ENCODE measurements at places on chromosomes 16 and 17. TPM values are rescaled to one million over a fixed set of nuclear protein-coding genes. Genes with fewer than 3 reads are reported as not detected.

Gene HSF4
- 7.2 TPM for total RNA-seq

Gene SDR42E1
- total RNA-seq: 0.65 TPM

GRCh38 chr16:89003831-89004208 is 26.8 kb upstream of the CBFA2T3 start:
- H3K27me3 ChIP-seq: peaks cover 8% of the 10 kb centered on the region
- H3K4me1 ChIP-seq: no peaks in the 10 kb centered on the region
- no peak overlapping the region for H3K4me3 ChIP-seq

- no peaks in the 10 kb centered on the region for H3K27me3 ChIP-seq
- no peaks in the 10 kb centered on the region for H3K36me3 ChIP-seq
- no peak overlapping the region for H3K4me3 ChIP-seq
- H3K27ac ChIP-seq: no peak overlapping the region
- no peak for DNase-seq
Observed at GRCh38 chr16:58940609-58941008, 206.5 kb upstream of the GOT2 start.

- H3K36me3 ChIP-seq: no peaks in the 10 kb centered on the region
- no peak for DNase-seq
- peak overlapping the region; percentile 12 for H3K4me3 ChIP-seq
- H3K4me1 ChIP-seq: no peaks in the 10 kb centered on the region
Observed at GRCh38 chr16:1089822-1090619, 6.0 kb downstream of the C1QTNF8 start.

Gene CACNA1H
- 47.5 TPM for total RNA-seq

DNA sequence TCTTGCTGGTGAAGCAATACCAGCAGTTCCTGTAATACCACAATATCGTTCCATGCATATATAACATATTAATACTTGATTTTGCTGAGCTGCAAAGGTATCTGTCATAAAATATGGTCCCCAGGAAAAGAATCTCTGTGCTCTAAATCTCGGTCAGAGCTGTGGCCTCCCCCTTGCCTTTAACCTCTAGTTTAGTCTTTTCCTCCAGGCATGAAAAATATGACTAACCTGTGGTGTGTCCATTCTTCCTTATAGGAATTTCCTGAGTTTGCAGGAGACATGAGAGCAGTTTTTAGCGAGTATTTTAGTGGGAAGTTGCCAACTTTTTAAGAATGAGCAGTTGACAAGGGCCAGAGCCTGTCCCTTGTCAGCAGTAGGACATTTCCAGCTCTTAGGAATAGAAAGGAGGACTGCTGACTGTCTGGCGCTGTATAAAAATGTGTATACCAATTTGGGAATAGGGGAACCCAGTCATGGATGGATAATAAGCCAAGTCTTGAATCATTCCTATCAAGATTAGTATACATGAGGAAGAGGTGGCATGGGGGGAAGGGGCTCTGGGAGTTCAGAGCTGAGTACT is 8.7 kb downstream of the ATXN1L start:
- peaks cover 42% of the 10 kb centered on the region for H3K36me3 ChIP-seq
- no peak for DNase-seq
- H3K27me3 ChIP-seq: no peaks in the 10 kb centered on the region
- H3K4me3 ChIP-seq: no peak overlapping the region
- peaks cover 6% of the 10 kb centered on the region for H3K4me1 ChIP-seq

- H3K4me3 ChIP-seq: no peak overlapping the region
- no peaks in the 10 kb centered on the region for H3K4me1 ChIP-seq
- no peak overlapping the region for H3K27ac ChIP-seq
- no peaks in the 10 kb centered on the region for H3K27me3 ChIP-seq
- peak; percentile 90 for DNase-seq
Observed at GRCh38 chr16:56332464-56333079, 92.8 kb downstream of the AMFR start.

Gene CNEP1R1
- 22.7 TPM for total RNA-seq

DNA sequence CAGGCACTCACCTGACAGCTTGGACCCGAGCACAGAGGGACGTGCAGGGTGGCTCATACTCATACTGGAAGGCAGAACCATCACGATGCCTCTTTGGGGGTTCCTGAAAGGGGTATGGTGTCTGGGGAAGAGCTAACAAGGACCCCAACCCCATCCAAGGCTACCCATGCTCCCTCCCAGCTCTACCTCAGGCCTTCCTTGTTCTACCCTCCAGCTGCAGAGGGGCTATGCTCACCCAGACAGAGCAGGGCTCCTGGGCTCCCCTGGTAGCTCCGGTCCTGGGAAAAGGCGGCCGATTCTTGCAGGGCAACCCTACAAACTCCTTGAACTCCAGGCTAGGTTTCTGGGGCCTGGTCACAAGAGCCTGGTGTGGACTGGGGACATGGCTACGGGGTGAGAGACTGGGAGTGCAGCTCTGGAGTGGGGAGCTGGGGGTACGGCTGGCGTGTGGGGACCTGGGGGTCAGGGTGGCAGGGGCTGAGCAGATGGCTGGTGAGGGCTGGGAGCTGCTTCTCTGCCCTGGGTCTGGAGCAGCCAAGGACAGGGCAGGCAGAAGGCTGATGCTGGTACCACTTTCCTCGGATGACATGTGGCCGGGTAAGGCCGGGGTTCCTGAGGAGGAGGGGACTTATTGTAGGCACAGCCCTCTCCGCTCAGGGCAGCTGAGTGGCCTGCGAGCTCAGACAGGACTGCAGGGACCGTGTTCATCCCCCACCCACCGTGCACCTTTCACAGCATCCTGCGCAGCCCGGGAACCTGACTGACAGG is 2.1 kb downstream of the ACD start:
- no peak for DNase-seq
- H3K27me3 ChIP-seq: peaks cover 14% of the 10 kb centered on the region
- H3K4me1 ChIP-seq: peaks cover 21% of the 10 kb centered on the region
- H3K36me3 ChIP-seq: no peaks in the 10 kb centered on the region

Gene CCL14
- 15.3 TPM for total RNA-seq

- H3K4me3 ChIP-seq: peak within 1 kb of the TSS; percentile 95
- H3K36me3 ChIP-seq: no peaks in the 10 kb centered on the region
- peak within 1 kb of the TSS; percentile 94 for H3K27ac ChIP-seq
- H3K4me1 ChIP-seq: peaks cover 31% of the 10 kb centered on the region
- DNase-seq: peak; percentile 95
- H3K27me3 ChIP-seq: no peaks in the 10 kb centered on the region
Observed at GRCh38 chr17:42566883-42567573, at the start of gene MLX. MLX (plus strand) TSS chr17:42567100; CDS start chr17:42567125, 25 bp downstream.

- H3K4me1 ChIP-seq: peaks cover 25% of the 10 kb centered on the region
- no peak overlapping the region for H3K4me3 ChIP-seq
- no peak for DNase-seq
- no peaks in the 10 kb centered on the region for H3K27me3 ChIP-seq
- H3K36me3 ChIP-seq: no peaks in the 10 kb centered on the region
Observed at GRCh38 chr16:46833460-46833800, 2.5 kb upstream of the C16orf87 start.

Gene VMO1
- total RNA-seq: 4.2 TPM

Gene CSH2
- total RNA-seq: not detected

Gene KRTAP3-1
- not detected for total RNA-seq

- peaks cover 26% of the 10 kb centered on the region for H3K4me1 ChIP-seq
- H3K4me3 ChIP-seq: no peak overlapping the region
- no peaks in the 10 kb centered on the region for H3K27me3 ChIP-seq
- no peak overlapping the region for H3K27ac ChIP-seq
Observed at GRCh38 chr17:19730843-19731242, 14.5 kb upstream of the SLC47A2 start.

Data from adrenal gland (tissue), 19 donors.